ENCODE measurements at places on chromosomes 4 and X.

DNA sequence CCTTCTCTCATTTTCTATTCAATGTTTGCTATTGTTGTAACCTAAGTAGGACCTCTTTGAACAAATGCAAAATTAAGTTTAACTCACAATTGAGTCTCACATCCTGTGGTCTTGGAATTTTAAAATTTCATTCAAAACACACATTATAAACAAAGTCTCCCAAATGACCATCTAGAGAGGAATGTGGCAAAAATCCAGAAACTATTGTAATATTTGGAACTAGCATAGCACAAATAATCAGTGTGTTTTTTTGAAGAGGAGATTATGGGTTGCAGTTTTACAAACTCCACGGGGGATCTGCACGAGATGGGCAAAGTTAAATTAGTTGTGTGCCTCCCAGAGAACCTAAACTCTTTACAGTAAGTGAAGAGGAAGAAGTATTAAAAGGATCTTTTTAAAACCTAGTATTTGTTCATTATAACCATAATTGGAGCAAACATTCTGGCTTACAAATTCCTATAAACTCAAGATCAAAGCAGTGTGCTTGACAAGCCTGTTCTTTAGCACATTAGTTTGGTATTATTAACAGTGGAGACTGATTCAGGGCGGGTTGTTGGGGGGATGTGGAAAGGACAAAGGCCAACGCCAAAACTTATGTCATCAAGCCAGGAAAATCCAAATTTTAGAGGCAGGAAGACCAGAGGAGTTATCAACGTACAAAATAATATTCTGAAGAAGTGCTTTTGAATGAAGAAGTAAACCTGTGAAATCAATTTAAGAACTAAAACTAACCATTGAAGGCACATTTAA lies 22.4 kb upstream of the RBPJ start:
- H3K4me3 ChIP-seq, result no peak overlapping the region
- no peaks in the 10 kb centered on the region for H3K4me1 ChIP-seq
- DNase-seq, result no peak
- no peaks in the 10 kb centered on the region for H3K36me3 ChIP-seq

- no peak overlapping the region for H3K27ac ChIP-seq
- H3K4me3 ChIP-seq, result no peak overlapping the region
- H3K36me3 ChIP-seq, result no peaks in the 10 kb centered on the region
- H3K4me1 ChIP-seq, result peaks cover 63% of the 10 kb centered on the region
- DNase-seq, result no peak
These were observed 59.6 kb upstream of the RASSF6 start for GRCh38 chr4:73679836-73680235.

- H3K4me3 ChIP-seq, result no peak overlapping the region
- no peak overlapping the region for H3K27ac ChIP-seq
- peaks cover 4% of the 10 kb centered on the region for H3K27me3 ChIP-seq
- H3K36me3 ChIP-seq, result no peaks in the 10 kb centered on the region
- no peaks in the 10 kb centered on the region for H3K4me1 ChIP-seq
These were observed 147.4 kb downstream of the LDB2 start for GRCh38 chr4:16750882-16751642.

- H3K27me3 ChIP-seq, result no peaks in the 10 kb centered on the region
- H3K27ac ChIP-seq, result no peak overlapping the region
- H3K4me1 ChIP-seq, result no peaks in the 10 kb centered on the region
- H3K4me3 ChIP-seq, result no peak overlapping the region
- no peaks in the 10 kb centered on the region for H3K36me3 ChIP-seq
These were observed 12.4 kb upstream of the TDO2 start for GRCh38 chr4:155891058-155891457.

- H3K4me3 ChIP-seq, result peak overlapping the region; percentile 58
- DNase-seq, result no peak
- no peaks in the 10 kb centered on the region for H3K36me3 ChIP-seq
- peaks cover 52% of the 10 kb centered on the region for H3K4me1 ChIP-seq
- peaks cover 4% of the 10 kb centered on the region for H3K27me3 ChIP-seq
These were observed 13.9 kb upstream of the PRDM8 start for GRCh38 chr4:80183250-80184052.

- no peaks in the 10 kb centered on the region for H3K36me3 ChIP-seq
- no peak for DNase-seq
- H3K27ac ChIP-seq, result no peak overlapping the region
These were observed 36.5 kb upstream of the LINC00632 start for GRCh38 chrX:140672840-140673731.

GRCh38 chr4:27930976-27931375 lies 1070.3 kb downstream of the STIM2 start:
- H3K4me3 ChIP-seq, result no peak overlapping the region
- DNase-seq, result no peak
- H3K27ac ChIP-seq, result no peak overlapping the region

DNA sequence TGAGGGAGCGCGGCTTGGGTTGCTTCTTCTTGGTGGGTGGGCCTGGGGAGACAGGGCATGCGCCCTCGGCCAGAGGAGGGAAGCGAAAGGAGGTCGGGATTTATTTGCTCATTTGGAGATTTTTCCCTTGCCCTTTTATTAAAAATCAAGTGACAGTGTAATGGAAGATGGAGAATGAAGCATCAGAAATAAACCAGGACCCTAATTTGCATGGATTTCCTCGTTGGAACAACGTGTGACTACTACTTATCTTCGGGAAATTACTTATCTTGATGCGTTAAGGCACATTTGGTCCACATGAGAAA lies 709 bp upstream of the CLOCK start:
- H3K4me3 ChIP-seq, result peak overlapping the region; percentile 93
- peak overlapping the region; percentile 100 for H3K27ac ChIP-seq
- H3K36me3 ChIP-seq, result no peaks in the 10 kb centered on the region
- H3K4me1 ChIP-seq, result peaks cover 57% of the 10 kb centered on the region

DNA sequence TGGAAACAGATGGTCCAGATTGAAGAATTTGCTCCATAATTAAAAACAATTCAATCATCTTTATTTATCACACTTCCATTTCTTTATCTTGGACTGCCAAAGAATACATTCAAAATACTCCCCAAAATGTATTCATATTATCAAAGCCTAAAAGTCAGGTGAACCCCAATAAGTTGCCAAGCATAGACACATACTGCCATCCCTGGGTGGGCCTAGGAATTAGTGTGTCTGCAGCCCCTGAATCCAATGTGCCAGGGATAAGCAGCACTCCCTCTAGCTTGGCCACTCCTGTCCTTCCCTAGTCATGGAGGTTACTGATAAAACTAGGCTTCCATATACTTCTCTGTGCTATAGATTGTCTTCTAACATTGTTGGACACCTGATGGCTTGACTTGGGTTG lies 199.9 kb downstream of the TENM3 start:
- peaks cover 16% of the 10 kb centered on the region for H3K27me3 ChIP-seq
- DNase-seq, result no peak
- no peaks in the 10 kb centered on the region for H3K36me3 ChIP-seq
- no peak overlapping the region for H3K4me3 ChIP-seq
- H3K27ac ChIP-seq, result no peak overlapping the region

- H3K4me1 ChIP-seq, result no peaks in the 10 kb centered on the region
- H3K27me3 ChIP-seq, result no peaks in the 10 kb centered on the region
These were observed 206.7 kb downstream of the RASL11B start for GRCh38 chr4:53068755-53069330.

Data from esophagus squamous epithelium (tissue), 5 donors.